ENCODE measurements at places on chromosomes 12 and 14.

- no peak for DNase-seq
These were observed 3.5 kb downstream of the TAC3 start for GRCh38 chr12:57012600-57013465.

DNA sequence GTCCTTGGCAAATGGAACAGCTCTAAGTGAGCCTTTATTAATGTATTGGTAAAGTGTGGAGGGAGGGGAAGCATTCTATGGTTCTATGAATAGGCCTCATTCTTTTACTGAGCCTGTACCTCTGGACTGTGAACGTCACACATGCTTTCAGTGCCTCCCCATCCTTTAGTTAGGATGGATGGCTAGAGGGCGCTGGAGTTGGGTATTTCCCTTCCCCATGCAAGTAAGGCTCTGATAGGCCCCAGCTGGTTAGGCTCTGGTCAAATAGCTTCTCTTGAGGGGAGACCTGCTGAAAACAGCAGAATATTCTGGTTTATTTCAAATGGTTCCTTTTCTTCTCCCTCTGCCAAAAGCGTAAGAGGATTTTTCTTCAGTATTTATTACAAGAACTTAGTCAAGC is 860.9 kb upstream of the MDGA2 start:
- no peak for DNase-seq

- DNase-seq, result no peak
These were observed 196.2 kb upstream of the ALG10 start for GRCh38 chr12:33825986-33826602.

DNA sequence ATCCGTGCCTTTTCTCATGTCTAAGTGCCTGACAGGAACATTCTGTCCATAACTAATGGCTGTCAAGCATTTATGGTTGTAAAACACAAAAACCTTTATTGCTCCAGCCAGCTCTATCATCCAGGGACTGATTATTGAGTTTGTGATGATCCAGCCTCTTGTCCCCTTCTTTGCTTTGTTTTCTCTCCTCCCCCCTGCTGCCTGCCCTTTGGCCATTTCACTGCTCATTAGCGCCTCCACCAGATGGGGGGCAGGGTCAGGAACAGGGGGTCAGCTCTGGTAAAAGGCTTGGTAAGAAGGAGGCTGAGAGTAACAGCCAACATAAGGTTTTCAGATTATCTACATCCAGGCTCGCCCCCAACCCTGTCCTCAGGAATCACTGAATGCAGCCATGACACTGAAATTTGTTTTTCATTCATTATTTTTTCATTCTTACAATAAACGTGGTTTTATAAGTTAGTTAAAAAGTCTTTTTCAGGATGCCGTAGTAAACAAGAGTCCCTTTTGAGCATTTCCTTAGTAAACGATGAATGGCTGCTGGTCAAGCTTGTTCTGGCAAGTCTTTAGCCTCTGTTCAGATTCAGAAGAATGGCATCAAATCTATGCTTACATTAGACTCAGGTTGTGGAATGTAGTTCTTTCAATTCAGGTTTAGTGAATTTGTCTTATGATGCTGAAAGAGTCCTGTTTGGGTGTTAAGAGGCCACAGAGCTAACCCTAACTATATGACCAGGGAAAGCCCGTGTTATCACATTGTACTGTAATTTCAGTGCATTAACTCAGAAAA is 21.7 kb downstream of the HMGA2 start:
- no peak for DNase-seq

DNA sequence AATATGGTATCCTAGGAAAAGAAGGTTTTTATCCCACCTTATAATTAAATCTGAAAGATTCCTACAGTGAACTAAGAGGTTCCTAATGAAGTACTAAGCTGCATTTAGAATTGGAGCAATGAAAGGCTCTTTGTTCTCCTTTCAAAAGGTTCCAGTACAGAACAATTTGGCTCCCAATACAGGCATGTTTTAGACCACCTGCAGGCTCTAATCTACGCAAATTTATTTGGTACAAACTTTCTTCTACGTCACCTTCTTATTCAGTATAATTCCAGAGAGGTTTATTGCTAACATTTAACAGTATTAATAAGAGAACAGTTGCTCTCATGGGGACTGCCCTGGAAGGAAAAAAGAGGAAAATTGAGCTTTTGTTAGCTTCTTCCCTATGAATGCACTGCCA is 37.6 kb upstream of the SLCO1C1 start:
- no peak for DNase-seq

DNA sequence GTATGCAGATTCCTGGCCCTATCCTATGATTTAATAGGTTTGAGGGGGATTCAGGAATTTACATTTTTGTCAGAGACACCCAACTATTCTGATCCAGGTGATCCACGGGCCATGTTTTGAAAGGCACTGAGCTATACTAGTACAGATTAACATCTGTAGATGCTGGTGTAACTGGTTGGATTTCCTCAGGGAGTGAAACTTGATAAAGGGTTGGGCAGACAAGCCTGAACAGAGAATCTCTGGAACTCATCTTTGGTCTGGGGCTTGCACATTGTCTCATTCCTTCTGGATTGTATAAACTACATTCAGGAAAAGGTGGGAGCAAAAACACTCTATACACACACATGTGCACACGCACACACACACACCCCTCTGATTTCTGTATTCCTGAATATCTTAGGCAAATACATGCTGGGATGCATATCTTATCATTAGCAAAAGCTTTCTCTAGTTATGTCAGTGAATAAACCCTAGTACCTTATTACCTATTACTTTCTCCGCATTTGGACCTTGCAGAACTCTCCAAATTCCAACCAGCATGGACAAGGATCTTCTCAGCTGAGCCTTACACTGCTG is 104.6 kb downstream of the SLC38A1 start:
- DNase-seq, result no peak

- DNase-seq, result no peak
These were observed 265.8 kb upstream of the FLRT2 start for GRCh38 chr14:85263916-85264675.

DNA sequence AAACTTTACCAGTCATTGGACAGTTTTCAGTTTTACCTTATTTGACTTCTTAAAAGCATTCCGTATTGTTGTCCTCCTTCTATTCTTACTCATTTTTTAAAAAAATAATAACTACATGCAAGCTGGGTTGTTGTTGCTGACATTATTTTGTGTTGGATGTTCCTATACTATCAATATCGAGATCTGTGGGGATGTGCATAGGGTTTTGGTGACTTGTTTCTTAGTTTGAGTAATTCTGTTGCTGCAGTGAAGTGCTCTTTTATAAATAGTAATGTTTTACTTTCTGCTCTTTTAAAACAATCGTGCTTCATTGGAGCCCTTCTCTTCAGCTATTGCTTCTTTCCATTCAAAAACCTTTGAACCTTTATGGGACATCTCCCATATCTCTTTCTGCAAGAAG is 79.4 kb downstream of the METTL25 start:
- DNase-seq, result no peak

- no peak for DNase-seq
These were observed 64.2 kb downstream of the LLPH start for GRCh38 chr12:66066137-66066928.

- no peak for DNase-seq
These were observed 28.4 kb downstream of the SLC6A12 start for GRCh38 chr12:185576-185955.

DNA sequence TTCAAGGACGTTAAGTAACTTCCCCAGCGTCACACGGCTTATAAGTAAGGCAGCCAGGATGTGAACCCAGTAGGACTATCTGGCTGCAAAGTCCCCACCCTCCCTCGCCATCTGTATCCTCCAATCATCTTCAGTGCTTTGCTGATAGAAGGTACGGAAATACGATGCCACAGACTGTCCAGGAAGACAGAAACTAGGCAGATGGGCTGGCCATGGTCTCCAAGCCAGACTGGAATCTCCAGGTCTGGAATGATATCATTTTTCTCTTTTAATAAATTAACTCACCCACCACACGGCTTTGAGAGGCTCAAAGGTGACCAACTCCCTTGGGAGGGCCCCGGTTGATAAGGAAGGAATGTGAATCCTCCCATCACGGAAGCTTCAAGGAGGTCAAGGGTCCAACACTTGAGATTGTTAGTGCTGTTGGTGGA is 16.3 kb upstream of the BDKRB1 start:
- DNase-seq, result no peak

DNA sequence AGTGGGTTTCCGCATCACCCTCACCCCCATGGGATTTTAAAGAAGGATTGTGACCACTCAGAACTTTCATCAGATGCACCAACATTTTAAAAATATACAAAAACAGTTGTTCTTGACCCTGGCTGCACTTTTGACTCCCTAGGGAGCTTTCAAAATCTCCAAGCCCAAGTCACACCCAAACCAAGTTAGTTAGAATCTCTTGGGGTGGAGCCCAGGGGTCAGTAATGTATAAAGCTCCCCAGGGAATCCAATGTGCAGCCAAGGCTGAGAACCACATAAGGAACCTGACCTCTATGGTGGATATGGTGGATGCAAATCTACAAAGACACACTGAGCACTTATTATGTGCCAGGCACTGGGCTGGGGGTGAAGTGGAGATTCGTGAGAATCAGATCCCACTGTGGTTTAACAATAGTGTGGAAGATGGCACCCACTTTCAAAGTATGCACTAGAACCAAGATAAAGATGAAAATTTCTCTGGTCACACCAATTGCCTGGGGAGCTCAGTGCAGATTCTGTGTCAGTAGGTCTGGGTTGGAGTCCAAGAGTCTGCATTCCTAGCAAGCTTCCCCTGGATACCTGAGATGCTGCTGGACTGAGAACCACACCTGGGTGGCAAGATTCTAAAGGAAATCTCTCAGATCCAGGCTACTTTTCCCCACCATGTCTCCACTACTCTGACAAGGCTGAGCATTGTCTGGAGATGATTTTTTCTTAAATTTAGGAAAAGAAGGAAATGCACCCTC is 18.9 kb upstream of the CMKLR1 start:
- no peak for DNase-seq
